Muscle of back (tissue), 13 donors: ENCODE measurements at places on chromosomes 2 and 18. TPM values are rescaled to one million over a fixed set of nuclear protein-coding genes. Genes with fewer than 3 reads are reported as not detected.

- DNase-seq: no peak
These were observed 7.6 kb downstream of the GPR17 start for GRCh38 chr2:127653421-127654083.

- no peak for DNase-seq
These were observed 28.6 kb upstream of the CUL3 start for GRCh38 chr2:224613543-224614286.

CXCR1 gene
- not detected for polyA plus RNA-seq

- DNase-seq: peak; percentile 95
These were observed 190.1 kb downstream of the TTC32 start for GRCh38 chr2:19711470-19712372.

DNA sequence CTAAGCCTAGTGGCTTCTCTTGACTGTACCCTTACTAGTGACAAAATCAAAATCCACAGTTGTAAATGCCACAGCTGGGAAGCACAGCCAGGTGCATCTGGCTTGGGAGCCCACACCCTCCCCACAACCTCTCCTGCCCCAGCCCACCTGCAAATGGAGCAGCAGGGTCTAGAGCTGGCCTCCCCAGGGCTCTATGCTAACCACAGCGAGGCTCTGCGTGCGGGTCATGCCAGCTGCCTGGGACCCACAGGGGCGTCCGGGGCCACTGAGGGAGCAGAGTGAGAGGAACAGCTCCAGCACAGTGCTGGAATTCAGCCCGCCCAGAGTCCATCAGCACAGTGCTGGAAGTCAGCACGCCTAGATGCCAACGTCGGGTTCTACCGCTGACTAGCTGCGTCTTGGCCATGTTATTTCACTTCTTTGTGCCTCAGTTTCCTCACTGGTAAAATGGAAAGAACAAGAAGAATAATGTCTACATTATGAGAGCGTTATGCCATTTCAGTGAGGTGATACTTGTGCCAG lies 109.1 kb upstream of the ID2 start:
- no peak for DNase-seq

ZRANB3 gene
- polyA plus RNA-seq: 7.2 TPM

- DNase-seq: no peak
These were observed 31.7 kb downstream of the INPP4A start for GRCh38 chr2:98476192-98476868.

IL1R1 gene
- 14.8 TPM for polyA plus RNA-seq

DNA sequence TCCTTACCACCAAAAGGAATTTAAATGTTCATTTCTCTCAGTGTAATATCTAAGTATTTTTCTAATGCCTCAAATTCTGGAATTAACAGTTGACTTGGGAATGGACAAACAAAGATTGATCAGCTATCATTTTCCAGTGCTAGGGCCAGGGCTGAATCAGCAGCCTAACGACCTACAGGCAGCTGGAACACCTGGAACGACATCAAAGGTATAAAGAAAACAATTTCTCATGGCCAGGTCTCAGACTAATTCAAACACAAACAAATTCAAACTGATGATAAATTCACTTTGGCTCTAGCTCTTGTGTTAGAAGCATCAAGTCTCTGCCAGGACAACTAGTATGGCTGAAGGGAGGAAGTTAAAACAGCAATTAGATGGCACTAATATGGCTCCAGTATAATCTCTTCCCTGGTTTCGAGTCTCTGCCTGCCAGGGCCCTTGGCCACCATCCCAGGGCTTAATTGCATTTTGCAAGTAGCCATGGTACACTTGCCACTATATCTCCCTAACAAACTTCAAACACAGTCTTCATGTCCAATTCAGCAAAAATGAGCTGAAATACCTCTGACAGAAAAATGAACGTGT lies 70.2 kb upstream of the FSHR start:
- no peak for DNase-seq

GRCh38 chr2:1032030-1032429 lies 81.4 kb downstream of the SNTG2 start:
- DNase-seq: no peak

DNA sequence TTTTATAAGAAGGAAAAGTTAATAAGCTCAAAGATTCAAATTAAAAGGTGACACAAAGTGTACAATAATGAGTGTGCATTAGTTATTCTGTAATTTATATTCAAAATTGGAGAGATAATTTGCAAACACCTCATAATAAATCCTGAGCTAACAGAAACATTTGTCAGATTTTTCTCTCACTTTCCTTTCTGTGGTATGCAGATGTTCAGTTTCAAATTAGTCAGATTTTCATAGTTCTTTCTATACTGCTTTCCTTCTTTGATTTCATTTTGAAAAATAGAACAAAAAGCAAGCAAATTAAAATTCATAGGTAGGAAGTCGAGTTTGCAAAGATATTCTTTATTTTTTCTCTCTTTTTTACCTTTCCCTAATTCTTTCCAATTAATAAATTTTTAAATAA lies 1420.1 kb upstream of the NXPH2 start:
- DNase-seq: no peak

- DNase-seq: no peak
These were observed 477.3 kb downstream of the DCDC2C start for GRCh38 chr2:4180631-4181030.

DNA sequence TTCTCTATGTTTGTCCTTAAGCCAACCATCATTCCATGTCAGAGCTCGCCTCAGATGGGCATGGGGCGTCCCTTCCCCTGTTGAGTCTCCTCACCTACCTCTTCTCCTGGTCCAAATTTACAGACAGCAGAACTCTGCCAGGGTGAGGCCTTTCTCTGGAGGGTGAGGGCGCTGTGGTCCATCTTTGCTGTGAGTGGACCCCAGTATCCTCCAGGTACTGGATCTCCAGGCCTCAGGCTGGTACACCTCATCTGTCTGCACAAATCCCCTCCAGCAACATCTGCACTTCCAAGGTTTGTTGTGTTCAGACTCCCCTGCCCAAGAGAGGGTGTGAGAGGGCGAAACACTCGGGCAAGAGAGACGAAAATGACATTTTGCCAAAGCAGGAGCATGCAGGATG lies 63.9 kb upstream of the EDAR start:
- DNase-seq: no peak

DNA sequence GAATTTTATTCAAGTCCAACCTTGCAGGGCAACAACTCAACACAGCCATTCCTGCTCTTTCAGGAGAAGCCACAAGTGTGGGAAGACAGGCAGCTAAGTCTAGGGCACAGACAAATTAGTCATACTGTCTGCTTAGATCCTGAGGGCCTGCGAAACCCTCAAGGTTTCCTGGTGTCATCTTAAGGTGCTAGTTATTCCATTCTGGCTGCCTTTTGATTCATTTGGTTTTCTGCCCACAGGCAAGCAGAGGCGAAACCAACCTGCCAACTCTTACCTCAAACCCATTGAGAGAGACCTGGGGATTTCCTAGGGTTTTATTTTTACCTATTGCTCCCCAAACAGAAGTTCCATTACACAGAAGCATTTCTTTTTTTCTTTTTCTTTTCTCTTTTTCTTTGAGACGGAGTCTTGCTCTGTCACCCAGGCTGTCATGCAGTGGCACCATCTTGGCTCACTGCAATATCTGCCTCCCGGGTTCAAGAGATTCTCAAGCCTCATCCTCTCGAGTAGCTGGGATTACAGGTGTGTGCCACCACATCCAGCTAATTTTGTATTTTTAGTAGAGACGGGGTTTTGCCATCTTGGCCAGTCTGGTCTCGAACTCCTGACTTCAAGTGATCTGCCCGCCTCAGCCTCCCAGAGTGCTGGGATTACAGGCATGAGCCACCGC lies 23.7 kb upstream of the SCYGR1 start:
- no peak for DNase-seq

DNA sequence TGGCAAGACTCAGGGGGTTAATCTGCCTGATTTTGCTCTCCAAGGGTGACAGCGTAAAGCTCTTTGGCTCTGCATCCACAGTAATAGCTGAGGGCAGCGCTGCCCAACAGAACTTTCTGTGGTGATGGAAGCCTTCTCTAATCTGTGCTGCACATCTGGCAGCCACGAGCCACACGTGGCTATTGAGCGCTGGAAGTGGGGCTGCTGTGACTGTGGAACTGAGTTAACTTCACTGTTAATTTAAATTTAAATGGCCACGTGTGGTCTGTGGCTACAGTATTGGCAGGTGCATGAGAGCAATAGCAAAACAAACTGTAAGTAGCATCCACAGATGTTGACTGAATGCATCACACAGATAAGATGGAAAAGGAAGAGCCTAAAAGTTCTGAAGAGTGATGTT lies 47.3 kb upstream of the TMEM200C start:
- no peak for DNase-seq

GRCh38 chr2:160165996-160166395 lies 34.1 kb downstream of the ITGB6 start:
- DNase-seq: no peak

COBLL1 gene
- 11.8 TPM for polyA plus RNA-seq
